Stimulated activated CD8-positive, alpha-beta memory T cell treated with anti-CD3 and anti-CD28 coated beads, Interleukin-4, amount 100 ng/mL, for 4 hours (primary cell): ENCODE measurements at places on chromosomes 16 and 17.

DNA sequence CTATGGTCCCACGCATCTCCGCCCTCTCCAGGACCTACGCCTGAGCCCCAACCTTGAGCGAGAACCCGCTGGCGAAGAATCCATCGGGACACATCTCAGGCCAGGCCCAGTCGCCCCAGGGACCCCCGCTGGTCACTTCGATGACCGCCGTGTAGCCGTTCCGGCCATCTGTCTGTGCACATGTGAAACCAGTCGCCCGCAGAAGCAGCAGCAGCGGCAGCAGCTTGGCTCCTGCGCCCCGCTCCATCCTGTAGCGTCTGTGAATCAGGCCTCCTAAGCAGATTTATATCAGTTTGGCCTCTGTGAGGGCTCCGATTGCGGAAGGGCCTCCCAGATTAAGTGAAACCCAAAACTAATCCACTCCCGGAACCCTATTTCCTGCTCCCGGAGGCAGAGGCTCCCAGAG, at the start of gene VMO1:
Gene VMO1, minus strand, starts transcription at position 259 of the 406 bp plus-strand sequence. Its CDS starts 12 bp downstream, at position 247.
- DNase-seq: no peak

GRCh38 chr16:1659031-1659430, 19.0 kb upstream of the JPT2 start:
- DNase-seq: no peak

DNA sequence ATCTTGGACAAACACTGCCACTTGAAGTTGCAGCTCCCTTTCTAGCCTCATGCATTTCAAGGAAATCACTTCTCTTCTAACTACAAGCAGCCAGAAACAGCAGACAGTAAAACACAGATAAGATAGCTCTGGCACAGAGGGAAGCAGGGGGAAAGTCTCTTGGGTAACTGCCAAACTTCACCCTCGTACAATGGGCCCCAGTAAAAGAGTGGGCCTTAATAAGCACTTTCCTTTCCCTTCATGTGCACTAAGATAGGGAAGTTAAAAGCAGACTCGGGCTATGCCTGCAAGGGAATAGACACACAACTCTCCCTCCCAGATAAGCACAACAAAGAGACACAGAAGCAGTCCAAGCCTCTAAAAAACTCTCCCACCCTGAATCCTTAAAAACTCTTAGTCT, 4.2 kb upstream of the KRTAP4-5 start:
- no peak for DNase-seq

GRCh38 chr17:77410470-77410869, 269.7 kb downstream of the SEC14L1 start:
- no peak for DNase-seq

GRCh38 chr17:45641541-45641940, 142.6 kb upstream of the CRHR1 start:
- no peak for DNase-seq

GRCh38 chr17:44220213-44221083, 973 bp upstream of the UBTF start:
- DNase-seq: no peak

DNA sequence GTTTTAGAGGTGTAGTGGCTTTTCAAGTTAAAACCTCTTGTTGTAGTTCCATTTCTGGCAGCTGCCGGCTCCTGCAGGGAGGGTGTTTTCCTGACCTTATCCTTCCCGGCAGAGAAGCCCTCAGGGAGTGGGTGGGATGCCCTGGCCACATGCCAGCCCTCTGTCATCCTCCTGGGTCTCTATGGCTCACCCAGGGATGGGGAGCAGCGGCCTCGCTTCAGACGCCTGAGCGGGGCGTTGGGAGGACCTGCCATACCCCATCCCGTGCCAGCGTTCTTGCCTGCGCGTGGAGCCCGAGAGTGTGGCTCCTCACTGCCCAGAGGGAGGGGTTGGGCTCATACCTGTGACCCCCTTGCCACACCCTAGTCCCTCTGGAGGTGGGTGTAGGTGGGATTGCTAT, 11.9 kb downstream of the KCNJ12 start:
- no peak for DNase-seq

DNA sequence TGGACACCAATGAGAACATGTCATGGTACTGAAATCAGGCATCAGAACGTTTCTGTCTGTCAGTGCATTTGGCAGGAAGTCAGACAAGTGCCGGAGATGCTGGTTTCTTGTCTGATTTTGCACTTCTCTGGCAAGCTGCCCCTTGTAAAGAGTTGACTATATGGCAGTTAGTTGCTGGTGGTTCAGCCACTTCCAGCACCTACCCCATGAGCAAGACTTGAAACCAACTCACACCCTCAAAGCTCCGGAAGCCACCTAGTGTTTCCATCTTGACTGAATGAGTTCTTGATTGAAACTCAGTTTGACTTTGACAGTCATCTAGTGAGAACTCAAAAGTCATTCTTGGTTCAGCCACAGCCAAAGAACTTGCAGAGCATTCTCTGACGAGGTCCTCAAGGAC, 225.1 kb downstream of the SPECC1 start:
- DNase-seq: no peak

GRCh38 chr16:49698931-49699840, 156.7 kb downstream of the ZNF423 start:
- no peak for DNase-seq

- no peak for DNase-seq
Measured at GRCh38 chr16:2180461-2180860, 15.9 kb downstream of the CASKIN1 start.

DNA sequence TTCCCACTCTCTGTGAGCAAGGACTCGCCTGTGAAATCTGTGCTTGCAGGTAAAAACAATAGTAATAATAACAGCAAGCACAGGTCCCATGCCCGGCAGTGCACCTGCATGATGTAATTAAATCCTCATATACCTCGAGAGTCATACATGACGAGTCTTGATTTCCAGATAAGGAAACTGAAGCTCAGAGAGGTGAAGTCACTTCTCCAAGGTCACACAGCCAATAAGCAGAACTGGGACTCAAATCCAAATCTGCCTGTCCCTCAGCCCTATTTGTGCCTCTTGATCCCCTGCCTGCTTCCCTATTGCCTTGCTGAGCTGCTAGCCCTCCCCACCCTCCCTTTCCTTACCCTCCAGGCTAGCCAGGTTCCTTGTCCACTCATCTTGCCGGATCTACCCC, 38.0 kb upstream of the CPNE2 start:
- DNase-seq: no peak

- no peak for DNase-seq
Measured at GRCh38 chr17:69773081-69773480, 301.9 kb upstream of the KCNJ16 start.

DNA sequence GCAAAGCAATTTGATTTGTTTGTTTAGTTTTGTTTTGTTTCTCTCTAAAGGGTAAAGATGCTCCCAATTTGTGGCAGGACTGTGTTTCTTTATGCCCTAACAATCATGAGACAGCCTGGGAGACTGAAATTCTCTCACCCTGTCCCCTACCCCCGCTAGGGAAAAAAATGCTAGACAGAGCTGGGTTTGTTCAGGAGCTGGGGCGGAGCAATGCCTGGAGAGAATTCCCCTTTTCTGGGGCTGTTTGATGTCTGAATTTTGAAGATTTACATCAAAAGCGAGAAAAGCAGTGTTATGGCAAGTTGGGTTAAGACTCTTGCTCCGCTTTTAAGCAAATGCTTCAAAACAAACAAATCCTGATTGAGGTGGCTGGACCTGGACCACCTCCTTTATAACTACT, 8.4 kb downstream of the MAF start:
- DNase-seq: no peak

- DNase-seq: peak; percentile 63
Measured at GRCh38 chr16:18969050-18969854, 14.5 kb upstream of the TMC7 start.

- DNase-seq: peak; percentile 26
Measured at GRCh38 chr17:48307814-48308411, 122.1 kb downstream of the SKAP1 start.

GRCh38 chr17:34219405-34219804, 35.7 kb upstream of the CCL2 start:
- no peak for DNase-seq

DNA sequence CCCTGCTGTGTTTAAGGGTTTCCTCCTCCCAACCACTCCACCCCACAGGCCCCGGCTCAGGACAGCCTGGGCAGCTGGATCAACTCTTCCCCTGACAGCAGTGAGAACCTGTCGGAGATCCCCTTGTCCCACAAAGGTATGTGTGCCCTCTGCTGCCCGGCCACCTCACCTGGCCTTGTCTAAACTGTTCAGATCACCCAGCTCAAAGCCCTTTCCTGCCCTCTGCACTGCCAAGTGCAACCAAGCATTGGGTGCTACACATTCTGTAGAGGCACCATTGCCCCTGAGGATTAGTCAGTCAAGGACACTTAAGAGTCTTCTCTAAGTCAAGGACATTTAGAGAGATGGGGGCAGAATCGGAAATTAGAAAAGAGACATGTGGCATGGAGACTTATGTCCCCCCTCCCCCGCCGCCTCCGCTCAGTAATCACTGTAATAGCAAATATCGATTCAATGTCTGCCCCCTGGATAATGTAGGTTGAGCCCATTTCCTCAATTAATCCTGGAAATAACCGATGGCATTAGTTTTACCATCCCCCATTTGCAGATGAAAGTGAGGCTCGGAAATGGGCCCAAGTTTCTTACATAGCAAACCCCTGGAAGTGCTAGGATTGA, 8.1 kb downstream of the BTBD17 start:
- DNase-seq: no peak

- DNase-seq: no peak
Measured at GRCh38 chr17:75010683-75011400, 1.6 kb upstream of the MRPL58 start.

GRCh38 chr16:67406111-67406971, 9.9 kb downstream of the ZDHHC1 start:
- no peak for DNase-seq

- DNase-seq: no peak
Measured at GRCh38 chr17:82794781-82795482, 43.1 kb downstream of the TBCD start.

DNA sequence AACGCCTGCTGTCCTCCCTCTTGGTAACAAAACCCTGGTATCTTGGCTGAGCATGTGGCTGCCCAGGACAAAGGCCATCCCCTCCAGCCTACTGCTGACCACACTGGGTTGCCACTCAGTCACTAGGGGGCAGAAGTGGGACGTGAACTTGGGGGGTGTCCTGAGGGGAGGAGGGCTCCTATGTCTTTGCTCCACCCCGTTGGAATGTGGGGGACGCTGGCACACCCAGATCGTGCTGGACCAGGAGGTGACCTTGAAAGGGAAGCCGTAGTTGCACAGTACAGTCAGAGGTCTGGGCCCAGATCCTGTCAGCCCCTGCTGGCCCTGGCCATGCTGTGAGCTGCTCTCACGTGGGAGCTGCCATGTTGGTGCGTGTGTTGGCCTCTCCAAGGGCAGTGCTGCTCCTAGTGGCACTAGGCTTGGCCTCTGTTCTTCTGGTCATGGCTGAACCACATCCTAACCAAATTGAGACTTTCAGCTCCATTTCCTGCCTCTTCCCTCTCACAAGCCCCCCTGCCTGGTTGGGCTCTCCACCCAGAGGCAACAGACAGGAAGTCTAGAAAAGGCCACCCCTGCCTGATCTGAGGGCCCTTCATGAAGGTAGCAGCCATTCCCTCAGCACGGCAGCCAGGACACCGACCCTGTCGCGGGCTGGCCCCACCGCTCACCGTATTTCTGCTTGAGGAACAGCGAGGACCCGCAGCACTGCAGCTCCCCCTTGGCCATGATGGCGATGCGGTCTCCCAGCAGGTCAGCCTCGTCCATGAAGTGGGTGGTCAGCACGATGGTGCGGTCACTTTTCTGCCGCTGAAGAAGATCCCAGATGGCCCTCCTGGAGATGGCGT, 29.0 kb upstream of the RNPS1 start:
- no peak for DNase-seq

DNA sequence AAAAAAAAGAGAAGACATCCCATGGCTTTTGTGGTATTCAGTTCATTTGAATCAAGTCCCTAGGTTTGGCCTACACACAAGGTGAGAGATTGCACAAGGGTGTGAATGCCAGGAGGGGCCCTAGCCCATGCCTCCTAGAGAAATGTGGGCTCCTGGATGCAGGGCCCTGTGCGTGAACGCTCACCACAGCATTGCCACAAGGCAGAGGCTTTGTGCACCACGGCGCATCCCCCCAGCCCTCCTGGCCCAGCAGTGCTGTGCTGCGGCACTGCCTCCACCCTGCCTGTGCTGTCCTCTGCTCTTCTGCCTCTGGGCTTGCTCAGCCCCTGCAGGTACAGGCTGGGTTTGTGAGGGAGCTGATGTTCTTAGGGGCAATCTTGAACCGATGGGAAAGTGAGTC, 80.9 kb upstream of the MED9 start:
- no peak for DNase-seq

DNA sequence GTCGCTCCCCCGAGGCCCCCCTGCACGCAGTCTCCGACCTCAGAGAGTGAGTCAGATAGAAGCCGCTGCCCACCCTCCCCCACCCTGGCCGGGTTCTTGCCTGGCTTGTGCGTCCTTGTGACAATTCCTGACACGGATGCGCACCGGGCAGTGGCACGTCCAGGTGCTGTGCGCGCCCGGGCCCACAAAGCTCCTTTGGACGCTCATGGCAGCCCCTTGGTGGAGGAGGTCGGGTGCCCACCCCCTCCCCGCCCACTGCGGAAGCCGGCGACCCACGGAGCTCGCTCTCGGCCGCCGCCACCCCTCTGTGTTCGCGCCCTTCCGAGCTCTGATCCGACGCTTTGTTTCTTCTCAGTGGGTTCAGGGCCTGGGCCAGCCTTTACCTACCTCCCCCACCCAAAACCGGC, 662 bp upstream of the TUBB3 start:
- no peak for DNase-seq

- no peak for DNase-seq
Measured at GRCh38 chr17:61237275-61237674, 162.4 kb upstream of the TBX2 start.

DNA sequence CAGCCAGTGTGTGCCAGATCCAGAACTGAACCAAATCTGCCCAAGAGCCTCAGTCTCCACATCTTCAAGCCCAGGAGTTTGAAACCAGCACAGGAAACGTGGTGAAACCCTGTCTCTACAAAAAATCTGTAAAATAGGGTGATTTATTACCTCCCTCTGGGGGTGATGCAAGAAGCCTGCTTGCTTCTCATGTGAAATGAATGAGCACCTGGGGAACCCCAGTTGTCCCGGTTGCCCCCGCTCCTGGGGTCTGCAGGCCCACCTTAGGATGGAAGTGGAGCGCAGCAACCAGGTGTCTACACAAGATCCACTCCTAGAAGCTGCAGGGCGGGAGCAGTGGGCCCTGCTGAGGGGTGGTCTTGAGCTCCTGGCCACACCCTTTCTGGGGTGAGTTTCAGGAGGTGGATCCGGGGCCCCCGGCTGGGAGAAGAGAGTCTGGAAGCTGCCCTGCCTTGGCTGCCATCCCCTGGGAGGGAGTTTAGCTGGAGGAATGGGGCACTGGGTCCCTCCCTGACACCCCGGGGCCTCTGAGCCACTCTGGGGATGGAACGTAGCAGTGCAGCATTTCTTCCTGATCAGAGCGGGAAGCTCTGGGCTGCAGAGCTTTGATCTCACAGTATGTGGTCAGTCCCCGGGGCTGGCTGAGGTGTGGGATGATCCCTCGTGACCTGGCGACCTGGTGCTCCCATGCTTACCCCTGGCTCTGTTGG, 117.8 kb downstream of the RAB11FIP4 start:
- DNase-seq: no peak
